Endothelial cell of umbilical vein (primary cell): ENCODE measurements at places on chromosomes 6 and 20.

GRCh38 chr6:148518511-148519156 is 176.0 kb downstream of the SASH1 start:
- DNase-seq = no peak

GRCh38 chr6:92840246-92840930 is 579.0 kb downstream of the EPHA7 start:
- DNase-seq = no peak

GRCh38 chr6:95204178-95204577 is 373.2 kb upstream of the MANEA start:
- DNase-seq = no peak

- no peak for DNase-seq
Measured at GRCh38 chr6:113120224-113120581, 736.9 kb upstream of the MARCKS start.

- DNase-seq = no peak
Measured at GRCh38 chr20:41347523-41348429, 7.2 kb downstream of the LPIN3 start.

- DNase-seq = no peak
Measured at GRCh38 chr6:151546941-151547659, 53.3 kb downstream of the CCDC170 start.

DNA sequence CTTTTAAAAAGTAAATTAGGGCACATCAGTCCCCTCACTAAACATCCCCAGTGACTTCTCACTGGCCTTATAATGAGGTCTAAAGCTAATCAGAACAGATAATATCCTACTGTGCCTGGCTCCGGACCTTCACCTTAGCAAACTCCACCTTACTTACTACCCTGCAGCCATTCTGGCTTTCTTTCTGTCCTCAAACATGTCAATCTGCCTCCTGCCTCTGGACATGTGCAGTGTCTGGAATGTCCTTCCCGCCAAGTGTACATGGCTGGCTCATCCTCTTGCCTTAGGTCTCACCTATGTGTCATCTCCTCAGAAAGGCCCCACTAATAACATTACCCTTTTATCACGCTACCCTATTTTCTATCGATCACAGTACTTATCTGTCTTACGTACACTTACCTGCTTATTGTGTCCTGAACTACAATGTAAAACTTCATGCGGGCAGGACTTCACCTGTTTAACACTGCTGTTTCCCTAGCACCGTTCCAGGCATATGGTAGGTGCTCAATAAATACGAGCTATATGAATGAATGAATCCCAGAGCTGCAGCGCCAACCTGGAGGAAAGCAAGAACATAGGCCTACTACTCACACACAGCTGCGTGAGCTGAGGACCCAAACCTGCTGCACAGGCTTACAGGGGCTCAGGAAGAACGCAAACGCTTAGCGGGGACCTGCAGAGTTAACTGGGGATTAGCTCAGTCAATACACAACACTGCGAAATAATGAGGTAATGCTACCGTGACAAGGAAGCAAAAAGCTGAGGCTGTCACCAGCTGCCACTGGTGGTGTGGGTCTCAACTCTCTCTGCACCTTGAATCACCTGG is 991 bp downstream of the UQCC2 start:
- DNase-seq = no peak

GRCh38 chr6:109447087-109447486 is 6.6 kb downstream of the SMPD2 start:
- no peak for DNase-seq

GRCh38 chr20:17782768-17783167 is 83.0 kb downstream of the BANF2 start:
- no peak for DNase-seq

DNA sequence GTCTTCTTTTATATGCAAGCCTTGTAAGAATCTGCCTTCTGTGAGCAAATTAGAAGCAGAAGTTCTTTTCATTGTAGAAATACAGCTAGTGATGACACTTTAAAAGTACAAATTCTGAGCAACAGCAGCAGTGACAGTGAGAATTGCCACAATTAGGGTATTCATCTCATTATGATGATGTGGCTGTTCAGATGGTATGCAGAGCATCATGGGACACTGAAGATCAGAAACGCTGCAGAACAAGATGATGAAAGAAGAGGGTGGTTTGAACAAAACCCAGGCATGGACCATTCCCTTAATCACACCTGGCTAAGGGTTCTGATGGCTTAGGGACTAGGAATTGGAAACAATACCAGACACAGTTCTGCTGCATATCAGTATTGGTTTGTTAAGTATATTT is 312.7 kb upstream of the TBX18 start:
- DNase-seq = no peak

DNA sequence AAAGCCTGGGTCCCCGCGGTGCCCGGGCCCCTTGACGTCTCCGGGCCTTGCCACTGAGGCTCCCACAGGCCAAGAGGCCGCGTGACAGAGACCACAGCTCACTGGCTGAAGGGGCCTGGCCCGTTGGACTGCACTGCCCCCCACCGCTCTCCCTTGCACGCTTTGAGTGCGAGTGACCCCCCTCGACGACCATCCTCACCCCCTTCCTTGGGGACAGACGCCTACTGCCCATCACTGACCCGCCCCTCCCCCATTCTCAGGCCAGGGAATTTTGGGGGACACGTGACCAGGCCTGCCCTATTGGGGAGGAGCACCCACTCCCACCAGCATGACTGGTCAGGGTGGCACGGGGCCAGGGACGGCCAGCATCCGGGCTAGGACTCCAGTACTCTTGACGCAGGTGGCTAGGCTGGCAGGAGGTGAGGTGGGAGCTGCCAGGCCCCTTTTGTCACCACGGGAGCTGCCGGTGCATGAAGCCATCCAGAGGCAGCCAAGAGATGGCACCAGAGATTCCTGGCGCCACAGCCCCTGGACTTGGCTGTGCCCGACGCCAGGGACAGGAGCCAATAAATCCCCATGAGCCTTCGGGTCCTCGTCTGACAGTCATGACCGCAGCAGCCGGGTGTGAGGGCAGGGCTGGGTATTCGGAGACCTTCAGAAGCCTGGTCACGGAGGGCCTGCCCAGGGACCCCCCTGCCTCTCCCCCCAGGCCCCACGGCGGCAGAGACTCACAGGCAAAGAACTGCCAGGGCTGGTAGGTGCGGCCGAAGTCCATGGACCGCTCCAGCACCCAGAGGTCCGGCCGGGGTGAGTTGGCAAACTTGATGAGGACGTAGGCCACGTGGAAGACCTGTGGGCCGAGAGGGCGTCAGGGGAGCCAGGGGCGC is 14.5 kb downstream of the LAMA5 start:
- no peak for DNase-seq

DNA sequence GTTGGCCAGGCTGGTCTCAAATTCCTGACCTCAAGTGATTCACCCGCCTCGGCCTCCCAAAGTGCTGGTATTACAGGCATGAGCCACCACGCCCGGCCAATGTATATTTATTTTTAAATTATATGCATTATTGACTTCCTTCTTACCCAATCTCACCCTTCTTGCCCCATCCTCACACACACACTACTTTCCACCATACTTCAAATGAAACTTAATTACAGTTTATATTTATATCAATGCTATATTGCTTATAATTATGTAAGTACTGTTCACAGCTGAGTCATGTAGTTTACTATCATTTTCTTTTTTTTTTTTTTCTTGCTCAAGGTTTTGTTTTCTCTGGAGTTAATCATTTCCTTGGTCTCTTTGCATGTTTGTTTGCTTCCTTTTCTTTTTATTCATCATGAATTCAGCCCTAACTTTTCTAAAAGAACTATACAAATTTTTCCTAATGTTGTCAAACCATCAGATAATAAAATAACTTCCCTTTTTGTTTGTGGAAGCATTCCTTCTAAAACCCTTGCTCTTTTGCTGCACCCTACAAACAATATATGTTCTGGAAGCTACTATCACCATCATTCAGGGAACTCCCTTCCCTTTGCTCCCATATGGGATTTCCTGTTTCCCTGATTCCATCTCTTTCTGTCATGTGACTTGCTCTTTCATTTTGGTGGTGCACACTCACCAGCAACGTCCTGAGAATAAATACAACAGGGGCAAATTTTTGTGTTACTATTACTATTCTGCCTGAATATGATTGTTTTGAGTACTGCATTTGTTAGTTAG is 201.7 kb upstream of the SASH1 start:
- peak; percentile 44 for DNase-seq

GRCh38 chr6:52834481-52834880 is 6.1 kb downstream of the GSTA5 start:
- no peak for DNase-seq

- DNase-seq = peak; percentile 56
Measured at GRCh38 chr20:7392542-7393206, 547.6 kb downstream of the HAO1 start.

DNA sequence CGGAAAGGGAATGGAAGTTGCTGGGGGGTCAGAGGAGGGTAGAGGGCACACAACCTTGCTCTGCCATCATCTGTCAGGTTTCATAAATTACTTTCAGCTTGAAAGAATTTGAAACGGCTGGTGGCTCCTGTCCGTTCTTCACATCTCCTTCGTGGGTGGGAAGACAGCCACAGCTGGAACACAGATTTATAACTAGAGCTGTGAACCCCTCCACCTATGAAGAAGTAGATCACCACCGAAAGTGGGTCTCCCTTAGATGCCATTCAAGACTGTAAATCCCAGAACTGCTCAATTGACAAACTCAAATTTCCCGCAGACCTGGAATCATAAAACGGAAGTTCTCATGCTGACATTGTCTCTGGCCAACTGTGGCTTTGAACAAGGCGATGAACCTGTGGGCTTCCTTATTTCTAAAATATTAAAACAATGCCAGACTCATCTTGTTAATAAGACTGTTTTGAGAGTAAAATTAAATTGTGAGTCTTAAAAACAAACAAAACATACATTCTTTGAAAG is 65.3 kb downstream of the BTBD3 start:
- DNase-seq = no peak

- no peak for DNase-seq
Measured at GRCh38 chr20:36924167-36925045, 27.1 kb downstream of the SAMHD1 start.

GRCh38 chr6:3389390-3390167 is 67.3 kb downstream of the SLC22A23 start:
- DNase-seq = no peak

DNA sequence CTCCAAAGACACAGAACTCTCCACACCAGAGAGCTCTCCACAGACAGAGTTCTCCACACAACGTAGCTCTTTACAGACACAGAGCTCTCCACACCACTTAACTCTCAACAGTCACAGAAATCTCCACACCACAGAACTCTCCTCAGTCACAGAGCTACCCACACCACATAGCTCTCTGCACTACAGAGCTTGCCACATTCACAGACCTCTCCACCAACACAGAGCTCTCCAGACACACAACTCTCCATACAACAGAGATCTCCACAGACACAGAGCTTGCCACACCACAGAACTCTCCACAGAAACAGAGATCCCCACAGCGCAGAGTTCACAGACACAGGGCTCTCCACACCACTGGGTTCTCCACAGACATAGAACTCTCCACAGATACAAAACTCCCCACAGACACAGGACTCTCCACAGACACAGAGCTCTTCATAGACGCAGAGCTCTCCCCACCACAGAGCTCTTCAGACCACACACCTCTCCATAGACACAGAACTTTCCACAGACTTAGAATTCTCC is 52.5 kb downstream of the ERMARD start:
- no peak for DNase-seq

DNA sequence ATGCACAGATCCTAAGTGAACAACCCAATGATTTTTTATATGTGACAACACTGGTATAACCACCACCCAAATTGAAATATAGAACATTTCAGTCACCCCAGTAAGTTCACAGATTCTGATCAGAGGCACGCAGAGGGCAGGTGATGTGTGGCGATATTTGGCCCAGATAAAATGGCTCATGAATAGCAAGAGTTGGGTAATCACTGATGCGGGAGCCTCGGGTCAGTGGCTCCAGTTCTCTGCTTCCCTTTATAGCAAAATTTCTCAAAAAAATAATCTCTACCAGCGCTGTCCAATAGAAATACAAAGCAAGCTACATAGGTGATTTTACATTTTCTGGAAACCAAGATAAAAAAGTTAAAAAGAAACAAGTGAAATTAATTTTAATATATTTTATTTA is 14.9 kb downstream of the GHRH start:
- DNase-seq = no peak

GRCh38 chr20:36647196-36648121 is 1.5 kb upstream of the SLA2 start:
- no peak for DNase-seq

GRCh38 chr6:91509711-91510110 is 922.8 kb upstream of the MAP3K7 start:
- DNase-seq = peak; percentile 16

DNA sequence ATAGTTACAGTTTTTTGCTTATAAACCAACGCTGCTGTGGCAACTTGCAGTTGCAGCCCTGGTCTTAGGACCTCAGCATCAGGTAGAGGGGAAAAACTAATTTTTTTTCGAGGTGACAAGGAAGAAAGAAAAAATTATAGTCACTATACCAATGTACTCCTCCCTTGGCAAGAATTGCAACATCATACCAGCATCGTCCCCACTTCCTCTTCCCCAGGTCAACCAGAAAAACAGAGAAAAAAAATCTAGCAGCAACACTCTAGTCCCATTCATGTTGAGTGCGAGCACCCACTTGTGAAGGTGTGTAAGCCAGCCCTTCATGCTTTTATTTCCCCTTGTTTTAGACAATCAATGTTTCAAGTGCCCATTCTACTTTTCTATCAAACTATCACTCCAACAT is 13.1 kb upstream of the DCBLD1 start:
- DNase-seq = no peak

GRCh38 chr6:89689732-89690131 is 51.2 kb upstream of the LYRM2 start:
- peak; percentile 42 for DNase-seq

- DNase-seq = peak; percentile 64
Measured at GRCh38 chr6:2522521-2522920, 228.2 kb downstream of the MYLK4 start.

GRCh38 chr6:19160081-19160730 is 677.0 kb upstream of the ID4 start:
- DNase-seq = no peak

- DNase-seq = no peak
Measured at GRCh38 chr6:135268263-135268662, 87.2 kb downstream of the MYB start.

- DNase-seq = peak; percentile 96
Measured at GRCh38 chr6:31814677-31815024, 432 bp downstream of the HSPA1L start.
